ENCODE measurements at places on chromosomes 5 and 9. TPM values are rescaled to one million over a fixed set of nuclear protein-coding genes. Genes with fewer than 3 reads are reported as not detected.

Gene MORN5
- total RNA-seq, result not detected

GRCh38 chr9:129323376-129323998, 145.4 kb upstream of the IER5L start:
- DNase-seq, result no peak

DNA sequence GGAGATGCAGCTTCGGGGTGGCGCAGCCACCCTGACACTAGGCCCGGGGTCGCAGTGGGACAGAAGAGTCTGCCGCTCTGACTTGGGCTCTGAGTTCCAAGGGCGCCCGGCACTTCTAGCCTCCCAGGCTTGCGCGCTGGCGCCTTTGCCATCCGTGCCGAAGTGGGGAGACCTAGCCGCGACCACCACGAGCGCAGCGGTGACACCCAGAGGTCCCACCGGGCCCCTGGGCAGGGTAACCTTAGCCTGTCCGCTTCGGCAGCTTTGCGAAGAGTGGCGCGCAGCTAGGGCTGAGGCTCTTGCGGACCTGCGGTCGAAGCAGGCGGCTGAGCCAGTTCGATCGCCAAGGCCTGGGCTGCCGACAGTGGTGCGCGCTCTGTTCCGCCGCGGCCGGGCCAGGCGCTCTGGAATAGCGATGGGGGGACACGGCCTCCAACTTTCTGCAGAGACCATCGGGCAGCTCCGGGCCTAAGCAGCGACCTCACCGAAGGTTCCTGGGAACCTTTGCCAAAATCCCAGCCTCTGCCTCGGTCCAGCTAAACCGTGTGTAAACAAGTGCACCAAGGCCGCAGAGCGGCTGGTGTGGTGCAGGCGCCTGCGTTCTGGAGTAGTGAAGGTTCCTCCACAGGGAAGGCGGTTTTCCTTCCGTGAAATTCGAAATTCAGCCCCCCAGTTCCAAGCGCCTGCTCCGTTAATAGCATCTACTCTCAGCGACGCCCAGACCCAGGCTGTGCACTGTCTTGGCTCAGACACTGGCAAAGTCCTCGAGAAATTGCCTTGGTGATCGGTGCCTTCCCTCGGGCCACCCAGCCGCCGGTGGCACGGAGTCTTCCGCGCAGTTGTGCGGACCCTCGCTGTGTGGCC, 7.4 kb downstream of the TLX3 start:
- no peak for DNase-seq

DNA sequence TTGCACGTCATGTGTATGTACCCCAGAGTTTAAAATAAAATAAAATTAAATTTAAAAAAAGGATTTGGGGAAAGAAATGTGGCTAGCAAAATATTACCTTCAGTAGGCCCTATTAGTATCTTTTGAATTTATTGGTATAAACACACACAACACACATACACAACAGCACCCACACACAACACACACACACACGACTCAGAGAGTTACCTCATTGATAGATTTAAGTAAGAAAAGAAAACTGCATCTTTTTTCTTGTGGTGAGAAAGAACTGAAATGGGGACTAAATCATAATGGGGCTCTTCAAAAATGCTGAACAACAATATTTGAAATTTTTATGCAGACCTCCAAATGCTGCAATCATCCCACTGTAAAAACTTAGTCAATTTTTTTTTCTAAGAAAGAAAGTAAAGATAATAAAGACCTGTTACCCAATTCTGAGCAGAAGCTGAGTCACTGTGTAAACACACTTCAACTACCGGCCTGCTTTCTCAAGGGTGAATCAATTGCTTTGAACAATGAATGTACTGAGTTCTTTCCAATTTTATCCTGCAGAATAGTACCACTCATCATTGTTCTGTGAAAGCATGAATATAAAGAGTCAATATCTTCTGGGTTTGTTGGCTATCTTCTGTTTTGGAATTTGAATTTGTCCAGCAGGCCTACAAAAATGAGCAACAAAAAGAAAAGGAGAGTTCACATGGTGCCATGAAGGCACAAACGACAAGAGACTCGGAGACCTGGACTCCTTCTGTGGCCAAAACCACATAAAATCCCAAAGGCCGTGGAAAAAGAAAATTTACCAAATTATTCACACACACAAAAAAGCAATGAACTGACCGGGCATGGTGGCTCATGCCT, 57.9 kb upstream of the CCNG1 start:
- no peak for DNase-seq

DNA sequence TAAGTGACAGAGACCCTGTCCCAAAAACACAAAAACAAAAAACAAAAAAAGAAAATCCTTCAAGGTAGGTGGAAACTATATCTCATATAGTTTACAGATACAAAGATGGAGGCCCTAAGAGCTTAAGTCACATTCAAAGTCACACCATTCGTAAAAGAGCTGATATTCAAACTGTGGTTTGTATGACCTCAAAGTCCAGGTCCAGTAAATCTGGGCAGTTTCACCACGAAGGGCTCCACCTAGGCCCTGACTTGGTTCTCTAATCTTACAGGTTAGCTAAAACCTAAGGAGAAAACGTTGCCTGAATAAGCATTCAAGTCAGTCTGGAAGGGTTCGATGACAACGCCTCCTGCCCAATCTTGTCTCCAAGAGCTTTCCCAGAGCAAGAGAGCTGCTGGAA, 44.1 kb downstream of the SUSD1 start:
- DNase-seq, result no peak

Gene TSSK1B
- not detected for total RNA-seq

Gene GGTA1
- not detected for total RNA-seq

- DNase-seq, result no peak
Measured at GRCh38 chr5:159605585-159605984, 275.3 kb upstream of the IL12B start.

DNA sequence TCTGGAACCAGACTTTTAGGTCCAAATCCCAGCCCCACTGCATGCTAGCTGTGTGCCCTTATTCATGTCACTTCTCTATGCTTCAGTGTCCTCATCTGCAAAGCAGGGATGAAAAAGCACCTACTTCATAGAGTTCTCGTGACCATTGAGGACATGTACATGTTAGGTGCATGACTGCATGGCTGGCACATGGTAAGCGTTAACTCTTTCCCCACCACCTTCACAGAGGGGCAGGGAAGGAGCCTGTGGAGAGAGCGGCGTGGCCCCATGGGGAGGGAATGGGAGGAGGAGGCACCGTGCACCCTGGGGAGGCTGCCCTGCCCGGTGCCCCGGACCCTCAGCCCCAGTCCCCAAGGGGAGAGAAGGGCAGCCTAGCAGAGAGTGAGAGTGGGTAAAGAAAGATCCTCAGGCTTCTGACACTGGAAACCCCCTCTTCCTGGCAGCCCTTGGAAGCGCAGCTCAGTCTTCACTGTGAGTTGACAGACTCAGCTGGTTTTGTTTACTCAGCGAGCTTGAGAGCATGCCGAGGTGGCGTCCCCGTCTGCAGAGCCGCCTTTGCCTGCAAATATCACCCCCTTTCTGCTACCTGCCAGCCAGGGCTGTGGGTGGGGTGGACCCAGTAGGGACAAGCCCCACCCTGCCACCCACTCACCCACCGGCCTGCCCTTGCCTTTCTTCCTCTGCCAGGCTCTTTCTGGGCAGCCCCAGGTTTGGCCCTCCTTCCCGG, 10.6 kb upstream of the ANGPTL2 start:
- DNase-seq, result no peak

DNA sequence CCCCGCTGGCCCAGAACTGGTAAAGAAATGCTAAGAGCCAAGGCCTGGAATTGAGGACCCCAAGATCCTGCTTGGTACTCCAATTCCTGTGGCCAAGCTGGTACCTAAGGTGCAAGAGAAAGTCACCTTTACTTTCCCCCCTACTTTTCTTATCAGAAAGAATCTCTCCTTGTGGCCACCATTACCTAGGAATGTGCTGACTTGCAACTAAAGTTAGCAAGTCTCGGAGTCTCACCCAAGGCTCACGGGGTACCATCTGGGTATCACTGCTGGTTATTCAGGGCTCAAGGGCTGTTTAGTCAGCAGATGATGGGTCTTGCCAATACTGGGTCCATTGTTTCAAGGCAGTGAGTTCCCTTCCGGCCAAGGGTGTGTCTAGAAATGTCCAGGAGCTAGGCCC, 270.2 kb downstream of the KDM4C start:
- DNase-seq, result no peak

DNA sequence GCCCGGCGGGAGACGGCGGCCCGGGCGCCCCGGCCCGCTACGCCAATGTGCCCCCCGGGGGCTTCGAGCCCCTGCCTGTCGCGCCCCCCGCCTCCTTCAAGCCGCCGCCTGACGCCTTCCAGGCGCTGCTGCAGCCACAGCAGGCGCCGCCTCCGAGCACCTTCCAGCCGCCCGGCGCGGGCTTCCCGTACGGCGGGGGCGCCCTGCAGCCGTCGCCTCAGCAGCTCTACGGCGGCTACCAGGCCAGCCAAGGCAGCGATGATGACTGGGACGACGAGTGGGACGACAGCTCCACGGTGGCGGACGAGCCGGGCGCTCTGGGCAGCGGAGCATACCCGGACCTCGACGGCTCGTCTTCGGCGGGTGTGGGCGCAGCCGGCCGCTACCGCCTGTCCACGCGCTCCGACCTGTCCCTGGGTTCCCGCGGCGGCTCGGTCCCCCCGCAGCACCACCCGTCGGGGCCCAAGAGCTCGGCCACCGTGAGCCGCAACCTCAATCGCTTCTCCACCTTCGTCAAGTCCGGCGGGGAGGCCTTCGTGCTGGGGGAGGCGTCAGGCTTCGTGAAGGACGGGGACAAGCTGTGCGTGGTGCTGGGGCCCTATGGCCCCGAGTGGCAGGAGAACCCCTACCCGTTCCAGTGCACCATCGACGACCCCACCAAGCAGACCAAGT, 723 bp downstream of the SNX18 start:
- peak; percentile 80 for DNase-seq

Gene SLC45A2
- not detected for total RNA-seq

- DNase-seq, result no peak
Measured at GRCh38 chr5:175813943-175814630, 57.3 kb upstream of the CPLX2 start.

DNA sequence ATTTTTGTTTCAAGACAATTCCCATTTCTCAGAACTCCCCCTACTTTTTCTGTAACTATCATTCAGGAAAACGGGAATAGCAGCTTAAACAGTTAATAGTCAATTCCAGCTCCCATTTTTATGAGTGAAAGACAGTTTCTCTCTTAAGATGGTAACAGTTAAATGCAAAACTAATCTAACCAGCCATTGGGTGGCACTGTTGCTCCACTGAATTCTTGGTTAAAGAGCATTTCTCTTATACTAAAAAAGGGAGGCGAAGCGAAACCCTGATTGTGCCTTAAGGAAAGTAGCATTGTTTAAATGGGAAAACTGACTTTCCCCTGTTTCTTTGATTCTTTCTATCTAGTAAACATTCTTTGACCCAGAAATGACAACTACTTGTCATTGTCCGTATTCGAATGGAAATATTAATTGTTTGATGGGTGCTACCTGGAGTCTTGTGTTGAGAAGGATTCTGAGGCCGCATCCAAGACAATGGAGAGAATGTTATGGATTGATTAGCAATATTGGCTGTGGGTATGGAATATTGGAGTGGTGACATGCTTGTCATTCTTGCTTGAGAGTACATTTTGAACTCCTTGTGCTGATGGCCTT, 507.8 kb downstream of the MAT2B start:
- DNase-seq, result no peak

Gene PCDHB16
- not detected for total RNA-seq

DNA sequence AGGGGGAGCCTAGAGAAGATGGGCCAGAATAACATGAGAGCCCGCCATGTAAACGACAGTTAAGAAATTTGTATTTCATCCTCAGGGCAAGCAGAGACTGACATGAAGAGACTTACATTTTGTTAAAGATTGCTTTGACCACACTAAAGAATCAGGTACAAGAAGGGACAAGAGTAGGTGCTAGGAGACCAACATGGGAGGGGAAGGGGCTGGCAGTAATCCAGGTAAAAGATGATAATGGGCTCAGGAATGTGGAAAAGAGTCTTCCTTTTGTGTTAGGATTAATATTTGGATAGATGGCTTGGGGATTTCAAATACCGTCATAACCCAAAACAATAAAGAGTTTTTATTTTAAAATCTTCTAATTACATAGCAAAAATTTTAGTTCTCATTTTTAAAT, 137.3 kb downstream of the ZNF462 start:
- no peak for DNase-seq

DNA sequence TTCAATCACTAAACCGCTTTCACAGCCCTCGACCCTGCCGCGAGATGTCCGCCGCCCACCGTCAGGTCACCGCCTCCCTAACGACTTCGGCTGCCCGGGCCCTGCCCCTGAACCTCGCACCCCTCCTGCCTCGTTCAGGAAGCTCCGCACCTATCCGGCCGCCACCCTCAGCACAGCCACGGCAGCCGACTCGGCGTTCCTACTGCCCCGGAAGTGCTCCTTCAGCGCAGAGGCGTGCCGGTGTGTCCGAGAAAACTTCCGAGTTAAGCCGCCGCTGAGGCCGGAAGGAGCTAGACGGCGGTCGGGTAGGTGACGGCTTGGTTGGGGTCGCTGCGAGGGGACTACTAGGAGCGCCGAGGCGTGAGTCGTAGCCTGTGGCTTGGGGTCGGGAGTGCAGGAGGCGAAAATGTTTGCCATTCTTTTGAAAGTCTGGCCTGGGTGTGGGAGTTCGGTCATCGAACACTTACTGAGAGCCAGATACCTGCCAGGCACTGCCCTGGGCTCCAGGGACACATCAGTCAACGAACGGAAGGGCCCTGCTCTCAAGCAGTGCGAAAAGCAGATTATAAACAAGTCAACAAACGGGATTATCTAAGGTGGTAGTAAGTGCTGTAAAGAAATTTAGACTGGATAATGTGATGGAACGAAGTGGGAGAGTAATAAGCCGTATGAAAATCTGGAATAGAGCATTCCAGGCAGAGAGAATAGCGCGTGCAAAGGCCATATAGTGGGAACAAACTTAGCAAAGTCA, at the start of the genes FAM114A2 and MFAP3:
TSS of gene FAM114A2 (minus strand) at position 204 of the 751 bp plus-strand sequence. CDS start 3,957 bp downstream, outside the sequence.
TSS of gene MFAP3 (plus strand) at position 261 of the 751 bp plus-strand sequence. CDS start 10,756 bp downstream, outside the sequence.
- DNase-seq, result peak; percentile 93

DNA sequence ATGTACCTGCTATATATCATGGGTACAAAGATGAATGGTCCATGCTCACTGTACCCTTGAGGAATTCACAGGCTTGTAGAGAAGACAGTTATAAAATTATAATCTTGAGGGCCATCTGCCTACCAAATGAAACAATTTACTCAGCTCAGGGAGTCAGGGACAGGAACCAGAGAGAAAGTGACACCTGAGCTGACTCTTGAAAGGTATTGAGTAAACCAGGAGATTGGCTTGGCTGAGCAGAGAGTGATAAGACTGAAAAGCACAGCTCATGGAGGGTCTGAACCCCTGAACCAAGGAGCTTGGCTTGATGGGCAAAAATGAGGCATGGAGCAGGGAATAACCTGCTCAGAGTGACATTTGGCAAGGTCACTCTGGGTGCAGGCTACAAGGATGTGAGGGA, 147.3 kb downstream of the FAM114A2 start:
- DNase-seq, result no peak
